A549 (cell line): ENCODE measurements at places on chromosomes 16 and 17.
A peak's percentile ranks its signal among the peaks of the same experiment; 100 is the strongest.

GRCh38 chr17:31645351-31645750 lies 213.7 kb downstream of the COPRS start:
- no peak for DNase-seq

GRCh38 chr17:73492821-73493814 lies 151.1 kb downstream of the SDK2 start:
- no peak for DNase-seq

- no peak for DNase-seq
These were observed 16.1 kb upstream of the KCNJ12 start for GRCh38 chr17:21360048-21360447.

- DNase-seq, result peak; percentile 63
These were observed 454 bp downstream of the CCDC40 start for GRCh38 chr17:80036715-80037477.

- no peak for DNase-seq
These were observed 20.7 kb downstream of the CD7 start for GRCh38 chr17:82296511-82297279.

- peak; percentile 38 for DNase-seq
These were observed 136.7 kb downstream of the SNX11 start for GRCh38 chr17:48244121-48244711.

DNA sequence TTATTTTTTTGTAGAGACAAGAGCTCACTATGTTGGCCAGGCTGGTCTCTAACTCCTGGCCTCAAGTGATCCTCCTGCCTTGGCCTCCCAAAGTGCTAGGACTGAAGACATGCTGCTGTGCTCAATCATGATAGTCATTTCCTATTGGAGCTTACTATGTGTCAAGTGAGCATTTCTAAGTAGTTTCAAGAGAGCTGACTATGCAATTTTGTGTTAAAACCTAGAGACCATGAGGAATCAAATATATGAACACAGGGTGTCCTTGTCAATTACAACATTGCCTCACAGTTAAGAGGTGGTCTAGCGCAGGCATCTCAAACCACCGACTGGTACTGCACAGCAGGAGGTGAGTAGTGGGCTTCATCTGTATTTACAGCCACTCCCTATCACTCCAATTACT lies 37.8 kb downstream of the MYH11 start:
- no peak for DNase-seq

- no peak for DNase-seq
These were observed 776 bp downstream of the LRRC75A start for GRCh38 chr17:16491131-16491702.

DNA sequence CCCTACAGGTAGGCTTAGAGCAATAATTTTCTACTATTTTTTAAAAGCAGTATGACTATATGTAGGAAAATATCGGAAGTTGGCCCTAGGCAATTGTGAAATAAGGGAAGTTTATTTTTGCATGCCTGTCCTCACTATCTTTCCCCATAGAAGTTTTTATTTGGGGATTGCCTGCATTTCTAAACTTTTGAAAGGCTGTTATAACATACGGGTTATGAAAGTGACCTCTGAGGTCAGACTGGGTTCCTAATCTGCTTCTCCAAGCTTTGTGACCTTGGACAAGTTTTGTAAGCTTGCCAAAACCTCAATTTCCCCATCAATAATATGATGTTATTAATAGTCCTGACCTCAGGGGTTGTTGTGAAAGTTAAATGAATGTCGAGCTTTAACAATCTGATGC lies 67.1 kb downstream of the ARHGAP44 start:
- no peak for DNase-seq

GRCh38 chr16:75774197-75774596 lies 47.9 kb upstream of the CPHXL start:
- DNase-seq, result no peak

DNA sequence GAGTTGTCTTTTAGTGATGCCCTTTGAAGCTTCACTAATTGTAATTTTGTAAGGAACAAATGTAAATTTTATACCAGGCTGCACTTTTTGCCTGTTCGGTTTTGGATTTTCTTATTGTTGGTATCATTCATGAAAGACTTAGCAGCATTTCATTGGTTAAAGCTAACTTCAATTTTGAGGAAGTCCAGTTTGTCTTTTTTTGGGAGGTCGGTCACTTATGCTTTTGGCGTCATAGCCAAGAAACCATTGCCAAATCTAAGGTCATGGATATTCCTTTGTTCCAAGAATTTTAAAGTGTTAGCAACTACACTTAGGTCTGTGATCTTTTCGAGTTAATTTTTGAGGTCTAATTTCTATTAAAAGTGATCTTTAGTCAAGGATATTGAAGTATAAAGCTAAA lies 77.1 kb downstream of the PRKCA start:
- no peak for DNase-seq

- peak; percentile 71 for DNase-seq
These were observed 668 bp downstream of the JUP start for GRCh38 chr17:41785859-41786226.

DNA sequence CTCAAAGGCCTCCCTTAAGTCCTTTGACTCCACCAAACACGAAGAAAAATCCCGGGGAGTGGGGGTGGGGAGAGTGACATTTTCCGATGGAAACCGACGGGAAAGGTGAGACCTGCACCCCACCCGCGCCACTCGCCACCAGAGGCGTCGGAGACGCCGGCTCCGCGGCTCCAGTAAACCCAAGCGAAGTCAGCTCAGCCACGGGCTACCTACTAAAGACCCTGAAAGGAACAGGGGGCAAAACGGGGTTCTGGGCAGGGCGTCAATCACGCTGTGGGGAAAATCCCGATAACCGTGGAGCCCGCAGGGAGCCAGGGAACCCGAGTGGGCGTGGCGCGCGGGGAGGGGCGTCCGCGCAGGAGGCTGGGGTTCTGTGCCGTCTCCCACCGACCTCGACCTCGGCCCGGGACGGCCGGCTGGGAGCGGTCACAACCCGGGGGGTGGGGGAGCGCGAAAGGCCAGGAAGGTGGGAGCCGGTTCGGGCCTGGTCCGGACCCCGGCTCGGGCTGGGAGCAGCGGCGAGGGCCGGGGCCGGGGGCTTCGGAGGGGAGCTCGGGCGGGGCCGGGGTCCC lies 565 bp downstream of the WDR45B start:
- DNase-seq, result peak; percentile 56

DNA sequence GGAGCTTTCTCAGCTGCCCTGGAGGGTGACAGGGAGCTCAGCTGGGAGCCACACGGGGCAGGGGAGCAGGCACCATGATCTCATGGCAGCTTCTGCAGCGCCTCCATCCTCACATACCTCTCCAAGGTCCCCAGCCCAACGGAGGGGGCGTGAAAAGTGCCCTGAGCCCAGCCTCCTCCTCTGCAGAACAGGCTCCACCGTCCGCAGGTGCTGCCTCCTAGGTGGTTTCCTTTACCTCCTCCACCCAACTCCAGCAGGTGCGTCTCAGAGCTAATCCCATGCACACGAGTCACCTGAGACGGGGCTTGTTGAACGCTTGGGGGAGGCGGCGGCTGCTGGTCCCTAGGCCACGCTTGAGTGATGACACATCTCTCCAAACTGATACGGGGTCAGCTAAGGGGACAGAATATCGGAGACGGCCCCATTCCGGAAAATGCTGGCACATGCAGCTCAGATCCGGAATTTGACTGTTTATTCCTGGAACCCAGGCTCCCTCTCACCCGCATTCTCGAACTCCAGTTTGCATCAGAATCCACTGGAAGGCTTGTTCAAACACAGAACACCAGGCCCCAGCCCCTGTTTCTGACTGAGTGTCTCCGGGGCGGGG lies 387 bp upstream of the SLC38A8 start:
- DNase-seq, result no peak

DNA sequence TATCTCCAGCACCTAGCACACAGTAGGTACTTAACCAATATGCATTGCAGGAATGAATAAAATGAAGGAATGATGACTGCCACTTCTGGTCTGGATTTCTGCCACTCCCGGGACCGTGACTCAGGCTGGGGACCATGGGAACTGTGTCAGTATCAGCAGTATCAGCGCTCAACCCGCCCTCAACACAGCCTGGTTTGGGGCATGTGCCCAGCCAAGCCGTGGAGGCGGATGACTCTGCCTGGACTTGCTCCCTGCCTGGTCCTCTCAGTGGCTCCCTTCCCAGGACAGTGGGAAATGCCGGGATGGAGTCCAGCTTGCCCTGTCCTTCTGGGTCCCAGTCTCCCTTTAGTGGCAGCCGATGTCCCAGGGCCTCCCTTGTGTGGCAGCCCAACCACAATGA lies 55.1 kb downstream of the SRCIN1 start:
- no peak for DNase-seq
